Germinal center (tissue), 1 donor: ENCODE measurements at places on chromosomes 7 and 10.

GRCh38 chr10:667602-668143 is 21.8 kb downstream of the DIP2C start:
- DNase-seq, result no peak

DNA sequence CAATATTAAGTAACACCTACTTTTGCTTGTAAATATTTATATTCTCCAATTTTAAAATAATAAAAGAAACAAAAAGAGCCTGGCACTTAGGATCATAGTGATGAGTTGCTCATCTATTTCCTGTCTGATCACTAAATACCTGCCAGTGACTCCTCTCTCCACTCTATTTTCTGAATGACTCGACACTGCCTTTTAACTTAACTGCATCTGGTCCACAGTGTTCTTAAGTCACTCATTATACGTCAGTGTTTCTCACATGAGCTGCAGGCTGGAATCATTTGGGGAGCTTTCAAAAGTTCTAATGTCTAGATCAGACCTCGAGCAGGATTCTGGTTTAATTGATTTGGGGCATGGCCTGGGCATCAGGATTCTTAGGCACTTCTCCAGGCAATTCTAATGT is 78.0 kb upstream of the AGBL3 start:
- no peak for DNase-seq

DNA sequence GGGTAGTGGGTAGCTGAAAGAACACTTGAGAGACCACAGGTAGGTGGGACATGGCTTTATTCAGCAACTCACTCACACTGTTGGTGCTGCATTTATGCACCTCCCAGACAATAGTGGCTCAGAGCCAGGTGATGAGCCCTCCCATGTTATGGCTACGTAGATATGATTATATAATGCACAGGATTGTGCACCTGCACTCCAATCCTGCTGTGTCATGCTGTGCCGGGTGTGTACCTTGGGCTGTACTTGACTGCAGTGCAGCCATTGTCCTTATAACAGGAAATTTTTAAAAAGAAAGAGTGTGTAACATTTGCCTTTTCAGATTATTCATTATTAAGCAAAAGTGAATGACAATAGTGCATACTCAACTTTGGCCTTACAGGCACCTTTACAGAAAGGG is 366.1 kb upstream of the BMPER start:
- DNase-seq, result no peak

DNA sequence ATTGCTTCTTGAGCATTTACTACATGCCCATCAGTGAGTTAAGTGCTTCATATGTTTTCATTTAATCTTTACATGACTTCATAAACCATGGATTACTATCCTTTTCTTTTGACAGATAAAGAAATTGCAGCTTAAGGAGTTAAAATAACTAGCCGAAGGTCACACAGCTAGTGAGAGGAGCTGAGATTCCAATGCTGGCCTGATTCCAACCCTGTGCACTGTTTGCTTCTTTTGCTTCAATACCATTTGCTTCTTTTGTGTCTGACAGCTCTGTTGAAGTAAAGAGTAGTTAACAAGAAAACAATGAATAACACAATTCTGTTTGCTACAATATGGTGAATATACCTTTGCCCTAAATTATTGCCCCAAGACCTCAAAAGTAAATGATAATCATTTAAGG is 132.4 kb downstream of the GRM3 start:
- DNase-seq, result no peak

DNA sequence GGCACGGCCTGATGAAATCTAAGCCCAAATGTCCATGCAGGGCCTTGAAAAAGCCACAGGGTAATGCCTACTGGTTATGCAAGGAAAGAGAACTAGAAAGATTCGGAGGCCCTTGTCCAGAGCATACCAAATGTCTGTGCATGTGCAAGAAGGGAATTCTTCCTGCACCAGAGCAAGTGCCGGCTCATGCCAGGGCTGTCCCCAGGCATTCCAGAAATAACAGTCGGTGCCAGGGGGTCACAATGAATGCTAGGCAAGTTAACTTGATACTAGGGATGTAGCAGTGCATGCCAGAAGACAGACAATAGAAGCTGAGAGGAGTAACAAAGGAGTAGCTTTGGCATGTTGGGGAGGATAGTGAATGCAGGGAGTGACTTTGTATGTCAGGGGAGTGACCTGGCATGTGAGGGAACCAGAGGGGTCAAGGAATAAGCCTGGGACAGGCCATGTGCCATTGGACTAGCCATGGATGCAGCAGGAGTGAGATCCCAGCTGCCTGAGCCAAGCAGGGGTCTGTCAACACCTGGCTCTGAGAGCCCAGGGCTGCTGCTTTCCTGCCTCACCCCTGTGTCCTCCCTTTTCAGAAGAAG is 119.5 kb upstream of the UNC5B start:
- DNase-seq, result no peak
